ENCODE measurements at places on chromosomes 6 and 20. TPM values are rescaled to one million over a fixed set of nuclear protein-coding genes. Genes with fewer than 3 reads are reported as not detected.

DNA sequence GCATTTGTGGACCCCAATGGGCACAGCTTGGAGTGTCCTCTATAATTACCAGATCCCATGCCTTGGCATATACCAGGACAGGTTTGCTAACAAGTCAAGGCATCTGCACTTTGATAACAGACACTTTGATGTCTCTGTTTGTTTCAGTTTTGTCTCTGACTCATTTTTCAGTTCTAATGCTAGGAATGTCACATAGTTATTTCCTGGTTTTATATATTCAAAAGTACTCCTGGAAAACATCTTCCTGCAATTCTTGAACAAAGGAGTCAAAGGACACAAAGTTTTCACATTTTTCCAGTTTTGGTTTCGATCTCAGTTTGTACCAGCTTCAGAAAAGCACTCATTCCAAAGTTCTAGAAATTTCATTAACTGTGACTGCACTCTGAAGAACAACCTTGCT is 188.1 kb downstream of the FOXC1 start:
- H3K27ac ChIP-seq: no peak overlapping the region
- no peaks in the 10 kb centered on the region for H3K27me3 ChIP-seq
- no peak overlapping the region for H3K4me3 ChIP-seq
- no peaks in the 10 kb centered on the region for H3K36me3 ChIP-seq
- no peaks in the 10 kb centered on the region for H3K4me1 ChIP-seq

DNA sequence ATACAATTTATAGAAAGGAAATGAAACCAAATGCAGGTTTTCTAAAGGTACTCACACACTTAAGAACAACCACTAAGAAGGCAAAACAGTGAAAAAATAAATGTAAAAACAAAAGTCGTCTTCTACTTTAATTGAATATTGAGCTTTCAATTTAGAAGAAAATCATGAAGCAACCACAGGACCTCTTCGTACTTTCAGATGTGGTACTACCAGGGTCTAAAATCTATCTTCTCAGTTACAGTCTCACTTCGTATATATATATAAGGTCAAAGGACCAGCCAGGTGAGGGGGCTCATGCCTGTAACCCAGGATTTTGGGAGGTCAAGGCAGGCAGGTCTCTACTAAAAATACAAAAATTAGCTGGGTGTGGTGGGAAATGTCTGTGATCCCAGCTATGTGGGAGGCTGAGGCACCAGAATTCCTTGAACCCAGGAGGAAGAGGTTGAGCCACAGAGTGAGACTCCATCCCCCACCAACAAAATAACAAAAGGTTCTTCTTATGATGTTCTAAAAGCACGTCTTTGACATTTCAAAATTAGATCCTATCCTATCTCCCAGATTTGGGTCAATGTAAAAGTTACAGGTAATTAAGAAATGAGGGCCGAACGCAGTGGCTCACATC is 12.5 kb downstream of the ROMO1 start:
- no peak for DNase-seq
- H3K27ac ChIP-seq: no peak overlapping the region
- H3K4me1 ChIP-seq: no peaks in the 10 kb centered on the region
- H3K4me3 ChIP-seq: no peak overlapping the region

DNA sequence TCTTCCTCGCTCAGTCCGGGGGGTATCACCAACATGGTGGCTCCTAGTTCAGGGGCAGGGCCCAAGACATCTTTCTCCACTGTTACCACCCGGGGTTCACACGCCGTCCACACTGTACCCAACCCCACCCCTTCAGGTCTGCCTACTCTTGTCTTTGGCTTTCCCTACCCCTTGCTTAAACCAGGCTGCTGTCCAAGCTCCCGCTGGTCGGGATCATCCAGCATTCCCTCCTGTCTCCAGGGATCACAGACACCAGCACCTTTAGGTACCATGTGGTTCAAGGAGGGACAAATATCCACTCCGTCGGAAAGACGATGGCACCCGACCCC is 395 bp downstream of the NELFE start:
- peaks cover 50% of the 10 kb centered on the region for H3K36me3 ChIP-seq
- peak overlapping the region; percentile 76 for H3K27ac ChIP-seq
- peaks cover 14% of the 10 kb centered on the region for H3K4me1 ChIP-seq
- peak overlapping the region; percentile 100 for H3K4me3 ChIP-seq
- no peaks in the 10 kb centered on the region for H3K27me3 ChIP-seq

- H3K27me3 ChIP-seq: no peaks in the 10 kb centered on the region
- H3K4me3 ChIP-seq: no peak overlapping the region
- peaks cover 15% of the 10 kb centered on the region for H3K4me1 ChIP-seq
- no peaks in the 10 kb centered on the region for H3K36me3 ChIP-seq
- H3K27ac ChIP-seq: no peak overlapping the region
Observed at GRCh38 chr6:19753826-19754225, 83.3 kb upstream of the ID4 start.

- H3K4me1 ChIP-seq: peaks cover 2% of the 10 kb centered on the region
- no peak overlapping the region for H3K27ac ChIP-seq
- no peaks in the 10 kb centered on the region for H3K36me3 ChIP-seq
- H3K4me3 ChIP-seq: no peak overlapping the region
Observed at GRCh38 chr6:46899659-46900058, 22.1 kb downstream of the ADGRF5 start.

GRCh38 chr6:146697921-146698320 is 99.1 kb downstream of the ADGB start:
- H3K4me3 ChIP-seq: no peak overlapping the region
- DNase-seq: no peak
- no peaks in the 10 kb centered on the region for H3K36me3 ChIP-seq
- no peaks in the 10 kb centered on the region for H3K4me1 ChIP-seq
- H3K27me3 ChIP-seq: no peaks in the 10 kb centered on the region
- H3K27ac ChIP-seq: no peak overlapping the region

DNA sequence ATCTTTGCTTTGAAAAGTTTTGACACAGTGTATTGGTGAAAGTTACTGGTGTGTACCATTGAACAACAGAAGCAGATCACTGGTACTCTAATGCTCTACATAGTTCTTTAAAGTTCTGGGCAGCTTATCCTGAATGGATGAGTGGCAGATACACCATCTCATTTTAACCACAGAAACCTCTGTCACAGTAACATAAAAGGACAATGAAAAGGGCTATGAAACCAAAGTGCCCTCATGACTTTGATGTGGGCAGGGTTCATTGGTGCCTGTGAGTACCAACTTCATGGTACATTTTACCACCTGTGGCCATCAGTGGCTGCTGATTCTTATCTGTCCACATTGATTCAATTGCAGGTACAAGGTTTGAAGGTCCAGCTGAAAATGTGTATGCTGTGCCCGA is 285.7 kb upstream of the PREP start:
- H3K4me3 ChIP-seq: no peak overlapping the region
- DNase-seq: no peak
- no peaks in the 10 kb centered on the region for H3K4me1 ChIP-seq

The RHAG gene
- 0.57 TPM for total RNA-seq

The BMP5 gene
- total RNA-seq: not detected

The AFDN gene
- 59.4 TPM for total RNA-seq

The PMEPA1 gene
- total RNA-seq: 0.64 TPM

The RIMS4 gene
- total RNA-seq: 0.05 TPM
